ENCODE measurements at places on chromosomes 12 and 14.

DNA sequence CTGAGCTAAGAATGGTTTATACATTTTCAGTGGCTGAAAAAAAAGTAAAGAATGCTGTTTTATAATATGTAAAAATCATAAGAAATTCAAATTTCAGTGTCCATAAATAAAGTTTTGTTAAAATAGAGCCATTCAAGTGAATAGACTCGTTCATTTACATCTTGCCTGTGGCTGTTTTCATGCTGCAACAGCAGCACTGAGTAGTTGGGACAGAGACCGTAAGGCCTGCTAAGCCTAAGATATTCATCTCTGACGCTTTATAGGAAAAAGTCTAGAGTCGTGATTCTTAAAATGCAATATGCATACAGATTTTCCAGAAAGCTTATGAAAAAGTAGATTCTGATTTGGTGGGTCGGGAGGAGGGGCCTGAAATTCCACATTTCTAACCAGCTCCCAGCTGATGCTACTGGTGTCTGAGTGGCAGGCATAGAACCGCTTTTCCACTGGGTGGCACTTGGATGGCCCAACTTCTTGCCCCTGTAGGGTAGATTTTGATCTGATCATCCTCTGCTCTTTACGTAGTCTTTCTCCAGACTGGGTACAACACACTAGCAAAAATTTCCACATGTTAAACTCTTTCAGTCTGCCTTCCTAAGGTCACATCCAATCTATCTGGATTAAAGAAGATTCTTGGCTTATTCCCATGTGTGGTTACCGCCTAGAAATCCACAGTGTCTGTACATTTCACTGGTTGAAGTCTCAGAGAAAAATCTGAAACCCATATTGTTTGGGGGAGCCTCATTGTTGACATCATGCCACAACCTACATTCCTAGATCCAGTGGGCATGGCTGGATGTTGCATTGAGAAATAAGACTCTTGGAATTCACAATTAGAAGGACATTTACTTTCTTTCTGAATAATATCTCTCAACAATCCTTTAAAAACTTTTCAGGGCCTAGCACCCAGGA lies 151.2 kb downstream of the C12orf75 start:
- DNase-seq, result no peak

- no peak for DNase-seq
Observed at GRCh38 chr14:61630399-61631044, 64.8 kb upstream of the HIF1A start.

DNA sequence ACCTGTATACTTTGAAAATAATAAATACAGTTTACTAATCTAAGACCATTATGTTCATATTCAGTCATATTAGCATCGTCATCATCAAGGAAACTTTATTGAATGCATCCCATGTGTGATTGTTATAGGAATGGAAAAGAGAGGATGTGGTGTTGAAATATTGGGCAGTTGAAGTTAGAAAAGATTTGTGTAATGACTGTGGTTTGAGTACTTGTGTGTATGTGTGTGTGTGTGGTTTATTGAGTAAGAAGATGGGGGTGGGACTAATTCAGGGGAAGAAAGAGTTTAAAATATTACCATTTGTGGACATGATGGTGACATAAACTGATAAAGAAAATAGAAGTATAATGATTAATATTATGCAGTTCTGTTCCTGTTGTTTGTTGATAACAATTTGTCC lies 238.7 kb upstream of the SEL1L start:
- no peak for DNase-seq

DNA sequence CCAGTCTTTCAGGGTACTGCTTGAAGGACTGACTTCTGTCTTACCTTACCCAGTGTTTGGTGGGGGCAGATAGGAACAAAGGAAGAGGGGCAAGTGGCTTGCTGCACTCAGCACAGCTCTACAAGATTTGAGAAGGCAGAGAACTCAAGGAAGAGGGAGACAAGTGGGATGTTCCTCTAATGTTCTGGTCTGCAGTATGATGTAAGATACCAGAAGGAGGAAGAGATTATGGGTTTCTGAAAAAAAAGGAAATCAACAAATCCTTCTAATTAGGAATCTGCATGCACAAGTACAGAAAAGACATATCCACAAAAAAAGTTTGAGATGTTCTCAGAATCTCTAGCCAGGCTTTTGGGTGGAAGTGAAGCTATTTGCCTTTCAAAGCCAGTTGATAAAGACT lies 37.1 kb downstream of the USP15 start:
- DNase-seq, result no peak

GRCh38 chr14:73685328-73685727 lies 28.9 kb downstream of the PNMA1 start:
- no peak for DNase-seq

DNA sequence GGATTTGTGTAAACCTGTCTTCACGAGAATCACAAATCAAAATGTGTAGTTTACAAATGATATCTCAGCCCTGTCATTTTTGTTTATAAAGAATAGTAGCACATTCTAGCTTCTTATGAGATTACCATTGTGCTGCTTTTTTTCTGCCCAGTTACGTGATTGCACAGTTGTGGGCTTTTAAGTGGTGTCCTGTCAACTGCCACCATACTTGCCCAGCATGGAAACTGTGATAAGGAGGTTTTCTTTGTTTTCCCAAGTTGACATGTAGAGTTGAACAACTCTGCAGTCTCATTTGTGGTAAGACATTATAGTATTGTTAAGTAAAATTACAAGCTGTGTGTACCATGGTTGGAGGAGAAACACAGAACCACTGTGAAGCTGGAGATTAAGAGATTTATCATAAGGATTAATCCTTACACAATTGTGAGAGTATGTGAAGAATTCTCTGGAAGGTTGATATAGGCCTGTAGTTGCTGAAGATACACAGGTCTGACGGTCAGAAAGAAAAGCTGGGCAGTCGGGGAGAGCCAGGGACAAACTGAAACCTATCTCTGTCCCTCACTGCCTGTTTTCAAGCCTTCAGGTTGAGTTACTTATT lies 12.2 kb downstream of the CHURC1 start:
- DNase-seq, result no peak

GRCh38 chr12:83823386-83824045 lies 1089.1 kb downstream of the SLC6A15 start:
- no peak for DNase-seq

DNA sequence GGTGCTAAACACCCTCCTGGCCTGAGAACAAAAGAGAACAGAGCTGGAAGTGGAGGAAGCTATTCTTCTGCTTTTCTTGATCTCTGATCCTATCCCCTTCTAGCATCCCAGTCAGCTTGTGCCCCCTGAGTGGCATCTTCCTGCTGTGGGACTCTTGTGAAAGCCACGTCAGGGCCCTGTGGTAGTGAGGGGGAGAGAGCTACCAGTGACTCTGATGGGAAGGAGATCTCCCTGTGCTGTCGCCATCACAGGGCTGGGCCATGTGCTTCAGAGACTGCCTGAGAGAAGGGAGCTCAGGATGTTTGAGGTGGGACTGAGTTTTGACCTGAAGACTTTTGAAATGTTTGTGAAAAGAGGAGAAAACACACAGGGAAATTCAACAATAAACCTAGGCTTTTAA lies 107.6 kb upstream of the FUT8 start:
- DNase-seq, result no peak

GRCh38 chr12:49404956-49405355 lies 37.7 kb downstream of the SPATS2 start:
- DNase-seq, result no peak

- no peak for DNase-seq
Observed at GRCh38 chr14:101357559-101358319, 203.6 kb upstream of the DIO3 start.

- no peak for DNase-seq
Observed at GRCh38 chr12:129903956-129904829, at the start of gene TMEM132D. TSS of gene TMEM132D (minus strand) at chr12:129904025.

DNA sequence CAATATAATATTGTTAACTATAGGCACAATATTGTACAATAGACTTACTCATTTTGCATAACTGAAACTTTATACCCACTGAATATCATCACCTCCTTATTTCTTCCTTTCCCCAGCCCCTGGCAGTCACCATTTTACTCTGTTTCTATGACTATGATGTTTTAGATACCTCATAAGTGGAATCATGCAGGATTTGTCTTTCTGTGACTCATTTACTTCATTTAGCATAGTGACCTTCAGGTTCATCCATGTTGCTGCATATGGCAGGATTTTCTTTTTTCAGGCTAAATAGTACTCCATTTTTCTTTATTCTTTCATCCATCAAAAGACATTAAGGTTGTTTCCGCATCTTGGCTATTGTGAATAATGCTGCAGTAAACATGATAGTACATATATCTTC lies 18.9 kb downstream of the USP15 start:
- DNase-seq, result no peak

DNA sequence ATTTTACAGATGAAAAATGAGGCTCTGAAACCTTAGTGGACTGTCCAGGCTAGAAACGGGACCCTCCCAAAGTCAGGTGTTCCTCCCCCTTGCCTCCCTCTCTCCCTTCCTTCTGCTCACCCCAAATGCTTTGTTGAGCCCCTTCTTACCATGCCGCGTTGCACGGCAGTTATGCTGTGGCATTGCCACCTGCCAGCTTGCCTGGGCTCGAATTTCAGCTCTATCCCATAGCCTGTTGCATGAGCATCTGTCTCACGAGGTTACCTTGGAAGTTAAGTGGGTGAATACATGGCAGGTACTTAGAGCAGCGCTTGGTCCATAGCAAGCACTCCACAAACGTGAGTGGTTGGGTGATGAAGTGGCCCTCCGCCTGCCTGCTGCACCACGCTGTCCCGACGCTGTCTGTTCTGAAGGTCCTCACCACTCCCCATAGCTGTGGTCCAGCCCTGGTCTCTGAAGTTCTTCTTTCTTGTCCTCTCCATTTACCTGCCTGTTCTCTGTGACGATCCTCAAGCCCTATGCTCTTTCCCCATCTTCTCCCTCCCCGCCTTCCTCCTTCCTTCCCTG lies 269.9 kb downstream of the CACNA1C start:
- peak; percentile 94 for DNase-seq

DNA sequence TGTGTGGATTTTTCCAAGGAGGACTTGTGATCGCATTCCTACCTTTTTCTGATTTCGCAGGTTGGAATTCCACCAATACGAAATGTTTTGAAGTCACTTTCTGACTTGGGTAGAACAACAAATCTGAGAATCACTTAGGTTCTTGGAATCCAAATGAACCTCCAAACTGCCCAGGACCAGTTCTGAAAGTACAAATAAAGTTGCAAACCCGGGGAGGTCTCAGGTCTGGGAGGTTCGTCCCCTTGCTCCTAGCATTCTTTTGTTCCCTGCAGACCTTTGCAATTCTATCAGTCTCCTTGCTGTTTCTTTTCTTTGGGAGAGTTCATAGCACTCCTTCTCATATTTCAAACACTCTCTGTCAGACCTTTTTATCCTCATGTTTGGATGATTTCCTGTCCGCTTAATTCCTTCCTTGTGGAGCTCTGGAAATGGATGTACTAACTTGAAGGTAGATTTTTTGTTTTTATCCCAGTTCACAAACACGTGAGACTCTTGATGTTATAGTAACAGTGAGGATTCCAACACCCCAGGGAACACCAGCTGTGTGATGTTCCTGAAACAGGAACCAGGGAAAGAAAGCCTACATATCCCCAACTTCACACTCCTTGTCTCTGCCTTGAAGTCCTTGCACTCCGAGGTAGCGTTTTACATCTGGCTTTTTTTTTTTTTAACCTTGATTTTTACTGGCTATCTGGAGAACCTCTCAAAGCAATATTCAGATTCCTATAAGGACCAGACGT lies 70.6 kb downstream of the TMEM132C start:
- peak; percentile 1 for DNase-seq

GRCh38 chr12:2539938-2540337 lies 254.8 kb upstream of the FKBP4 start:
- DNase-seq, result no peak

DNA sequence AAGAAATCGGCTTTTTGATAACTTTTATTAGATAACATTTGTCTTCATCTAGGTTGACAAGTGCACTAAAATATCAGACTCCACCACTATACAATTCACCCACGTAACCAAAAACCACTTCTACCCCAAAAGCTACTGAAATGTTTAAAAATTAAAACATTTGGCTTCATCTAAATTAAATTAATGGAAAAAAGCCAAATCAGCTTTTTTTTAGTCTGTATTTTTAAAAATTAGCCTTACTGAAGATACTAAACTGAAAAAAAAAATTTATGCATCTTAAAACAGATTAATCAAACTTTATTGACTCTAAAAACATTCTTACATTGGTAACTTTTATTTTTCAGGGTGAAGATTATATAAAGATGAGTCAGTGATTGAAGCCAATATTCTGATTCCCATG lies 30.0 kb downstream of the CREBL2 start:
- DNase-seq, result no peak

GRCh38 chr14:102893452-102893851 lies 29.0 kb upstream of the AMN start:
- no peak for DNase-seq
